ENCODE measurements at places on chromosomes 4 and X.

- no peak for DNase-seq
These were observed 93.8 kb downstream of the CENPC start for GRCh38 chr4:67451464-67451863.

GRCh38 chr4:69493515-69493914 is 2.2 kb downstream of the UGT2B4 start:
- no peak for DNase-seq

DNA sequence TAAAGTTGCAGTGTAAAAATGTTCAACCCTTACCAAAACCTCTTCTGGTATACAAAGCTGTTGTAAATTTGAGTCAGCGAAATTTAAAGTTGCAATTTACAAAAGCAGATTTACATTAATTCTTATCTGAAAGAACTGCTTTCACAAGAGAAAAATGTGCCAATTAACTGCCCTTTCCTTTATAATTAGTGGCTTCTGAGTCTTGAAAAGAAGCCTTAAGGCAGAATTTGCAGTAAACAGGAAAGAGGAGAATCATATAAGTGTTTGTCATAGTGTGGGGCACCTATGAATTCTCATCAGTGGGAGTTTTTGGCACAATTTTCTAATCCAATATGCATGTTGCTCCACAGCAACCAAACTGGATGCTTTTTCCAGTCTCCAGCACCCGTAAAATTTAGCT is 125.3 kb upstream of the GABRG1 start:
- no peak for DNase-seq

- DNase-seq: no peak
These were observed 269.3 kb upstream of the ADGRL3 start for GRCh38 chr4:60930866-60931265.

GRCh38 chr4:102501447-102501696 is 213 bp downstream of the NFKB1 start:
- no peak for DNase-seq

- no peak for DNase-seq
These were observed 85.5 kb upstream of the ATOH1 start for GRCh38 chr4:93743022-93743421.

GRCh38 chr4:118307643-118308042 is 45.2 kb downstream of the PRSS12 start:
- no peak for DNase-seq

GRCh38 chrX:44954562-44954961 is 81.6 kb downstream of the KDM6A start:
- no peak for DNase-seq

DNA sequence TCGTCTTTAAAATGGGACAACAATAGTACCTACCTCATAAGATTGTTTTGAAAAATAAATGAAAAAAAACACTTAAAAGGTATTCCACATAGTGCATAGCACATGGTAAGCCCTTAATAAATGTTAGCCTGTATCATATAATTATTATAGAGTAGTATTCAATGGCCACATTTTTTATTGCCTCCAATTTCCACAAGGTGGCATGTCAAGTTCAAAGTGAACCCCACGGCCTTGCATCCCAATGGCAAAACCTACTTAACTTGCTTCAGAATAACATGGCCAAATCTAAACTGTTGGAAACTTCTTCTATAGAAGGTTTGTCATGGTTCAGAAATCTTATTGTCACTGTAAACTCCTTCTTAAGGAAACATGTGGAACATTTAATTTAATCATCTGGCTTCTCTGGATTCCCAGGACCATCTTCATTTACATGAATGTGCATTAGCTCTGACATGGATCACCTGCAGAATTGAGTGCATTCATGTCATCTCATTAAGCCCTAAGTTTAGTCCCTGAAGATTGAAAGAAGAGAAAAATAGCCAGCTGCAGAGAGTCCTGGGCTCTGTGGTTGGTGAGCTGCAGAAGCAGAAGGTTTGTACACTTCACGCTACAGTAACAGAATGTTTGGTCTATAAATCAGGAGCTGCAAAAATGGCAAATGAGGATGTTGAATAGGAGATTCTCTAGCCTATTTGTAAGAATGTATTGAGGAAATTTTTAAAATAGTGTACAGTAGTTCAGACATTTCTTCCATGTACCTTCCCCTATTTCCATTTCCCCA is 61.0 kb downstream of the ANXA3 start:
- peak; percentile 21 for DNase-seq

DNA sequence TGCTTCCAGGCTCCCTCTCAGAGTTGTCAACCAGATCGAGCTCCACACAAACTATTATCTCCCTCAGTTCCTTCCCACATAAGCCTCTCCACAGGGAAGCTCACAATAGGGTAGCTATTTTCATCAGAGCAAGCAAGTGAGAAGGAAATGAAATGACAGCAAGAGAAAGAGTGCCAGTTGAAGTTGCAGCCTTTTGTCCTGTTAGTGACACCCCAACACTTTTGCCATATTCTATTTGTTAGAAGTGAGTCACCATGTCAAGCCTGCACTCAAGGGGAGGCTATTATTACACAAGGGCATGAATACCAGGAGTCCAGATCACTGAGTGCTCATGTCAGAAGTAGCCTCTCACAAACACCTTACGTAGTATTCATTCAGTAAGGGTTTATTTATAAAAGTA is 266.3 kb upstream of the NOCT start:
- no peak for DNase-seq

- DNase-seq: no peak
These were observed 33.1 kb upstream of the DDX3X start for GRCh38 chrX:41300758-41301437.

- no peak for DNase-seq
These were observed 185.7 kb upstream of the NWD2 start for GRCh38 chr4:37058826-37059225.

DNA sequence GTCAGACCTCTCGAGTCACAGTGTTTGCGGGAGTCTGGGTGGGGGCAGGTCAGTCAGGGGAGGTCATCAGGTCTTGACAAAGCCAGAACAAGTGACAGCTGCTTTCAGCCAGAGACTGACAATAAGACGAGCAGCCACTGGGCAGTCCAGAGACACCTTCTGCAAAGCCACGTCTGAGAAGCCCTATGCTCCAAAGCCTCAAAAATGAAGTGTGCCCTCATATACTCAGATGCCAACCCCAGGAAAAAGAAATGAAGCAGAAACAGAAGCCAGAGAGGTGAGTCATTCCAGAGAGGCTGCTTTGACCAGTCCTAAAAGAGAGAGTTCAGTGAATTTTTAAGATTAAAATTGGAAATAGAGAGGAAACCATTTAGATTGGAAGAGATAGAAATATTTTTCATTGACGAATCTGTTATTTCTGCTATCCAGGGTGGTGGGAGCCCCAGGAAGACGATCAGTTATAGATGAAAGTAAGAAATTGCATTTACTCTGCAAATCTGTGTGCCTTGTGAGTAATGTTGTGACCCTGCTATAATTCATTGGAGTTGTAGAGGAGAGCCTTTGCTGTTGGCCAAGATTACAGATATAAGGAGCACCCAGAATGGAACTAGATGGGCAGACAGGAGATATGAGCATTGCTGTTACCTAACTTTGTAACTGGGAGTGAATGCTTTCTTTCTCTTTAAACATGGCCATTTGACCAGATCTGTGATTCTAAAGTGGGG is 77.9 kb downstream of the LRRC66 start:
- no peak for DNase-seq

DNA sequence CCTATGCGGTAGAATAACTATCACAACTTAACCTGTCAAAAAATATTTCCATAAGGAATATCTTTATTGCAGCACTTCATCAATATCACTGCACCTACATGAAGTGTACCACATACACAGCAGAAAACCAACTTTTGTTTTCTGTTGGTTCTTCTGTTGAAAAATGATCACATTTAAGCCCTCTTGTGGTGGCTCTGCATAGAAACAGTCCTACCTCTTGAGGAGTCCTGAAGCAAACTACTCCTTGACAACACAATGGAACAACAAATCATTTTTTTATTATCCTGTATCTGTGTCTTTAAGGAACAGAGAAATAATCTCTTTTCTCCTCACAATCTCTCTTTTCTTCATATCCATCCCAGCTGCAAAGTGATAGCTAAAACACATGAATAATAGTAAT is 39.8 kb upstream of the ATOH1 start:
- DNase-seq: no peak

DNA sequence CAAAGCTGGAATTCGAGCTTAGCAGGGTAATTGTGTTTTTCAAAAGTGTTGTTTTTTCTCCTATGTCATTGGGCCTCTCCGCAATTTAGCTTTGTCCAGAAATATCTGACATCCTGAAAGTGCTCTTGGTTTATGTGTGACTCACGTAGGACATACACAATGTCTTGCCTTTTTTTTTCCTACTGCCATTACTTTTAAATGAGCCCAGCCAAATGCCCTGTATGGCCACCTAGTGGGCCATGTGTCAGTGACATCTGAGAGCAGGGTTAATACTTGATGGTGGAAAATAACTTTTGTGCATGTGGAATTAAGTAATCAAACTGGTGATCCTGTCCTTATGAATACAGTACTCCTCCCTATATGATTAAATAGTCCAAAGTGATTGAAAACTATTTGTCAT is 1411.1 kb upstream of the TENM3 start:
- DNase-seq: no peak

DNA sequence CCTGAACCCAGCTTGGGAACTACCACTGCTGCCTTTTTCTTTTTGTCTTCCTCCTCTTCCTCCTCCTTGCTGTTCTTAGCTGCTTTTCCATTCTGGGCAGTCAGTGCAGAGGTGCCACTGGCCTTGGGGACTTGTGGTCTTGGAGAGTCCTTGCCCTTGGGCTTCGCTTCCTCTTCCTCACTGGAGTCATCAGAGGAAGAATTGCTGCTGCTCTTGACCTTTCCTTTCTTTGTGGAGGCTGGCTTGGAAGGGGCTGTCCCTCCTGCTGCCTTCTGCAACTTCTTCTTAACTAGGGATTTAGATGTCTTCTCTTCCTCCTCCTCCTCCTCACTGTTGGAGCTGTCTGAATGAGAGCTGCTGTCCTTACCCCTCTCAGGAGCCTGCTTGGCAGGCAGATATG is 53.2 kb downstream of the FAM9B start:
- no peak for DNase-seq

DNA sequence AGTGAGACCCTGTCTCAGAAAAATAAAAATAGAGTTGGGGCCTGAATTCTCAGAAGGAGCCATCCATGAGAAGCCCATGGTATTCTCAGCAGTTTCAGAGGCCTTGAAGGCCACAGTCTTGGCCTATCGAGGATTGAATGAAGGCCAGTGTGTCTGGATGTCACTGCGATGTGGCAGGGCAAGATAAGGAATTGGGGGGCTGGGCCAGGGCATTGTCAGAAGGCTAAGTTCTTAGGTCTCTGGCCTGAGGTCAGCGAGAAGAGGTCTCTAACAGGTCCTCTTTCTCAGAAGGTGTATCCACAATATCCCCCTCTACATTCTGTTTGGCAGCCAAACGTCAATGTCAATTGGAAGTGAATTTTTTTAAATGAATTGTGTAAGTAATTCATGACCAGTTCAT is 5.7 kb downstream of the ZNF275 start:
- DNase-seq: no peak

DNA sequence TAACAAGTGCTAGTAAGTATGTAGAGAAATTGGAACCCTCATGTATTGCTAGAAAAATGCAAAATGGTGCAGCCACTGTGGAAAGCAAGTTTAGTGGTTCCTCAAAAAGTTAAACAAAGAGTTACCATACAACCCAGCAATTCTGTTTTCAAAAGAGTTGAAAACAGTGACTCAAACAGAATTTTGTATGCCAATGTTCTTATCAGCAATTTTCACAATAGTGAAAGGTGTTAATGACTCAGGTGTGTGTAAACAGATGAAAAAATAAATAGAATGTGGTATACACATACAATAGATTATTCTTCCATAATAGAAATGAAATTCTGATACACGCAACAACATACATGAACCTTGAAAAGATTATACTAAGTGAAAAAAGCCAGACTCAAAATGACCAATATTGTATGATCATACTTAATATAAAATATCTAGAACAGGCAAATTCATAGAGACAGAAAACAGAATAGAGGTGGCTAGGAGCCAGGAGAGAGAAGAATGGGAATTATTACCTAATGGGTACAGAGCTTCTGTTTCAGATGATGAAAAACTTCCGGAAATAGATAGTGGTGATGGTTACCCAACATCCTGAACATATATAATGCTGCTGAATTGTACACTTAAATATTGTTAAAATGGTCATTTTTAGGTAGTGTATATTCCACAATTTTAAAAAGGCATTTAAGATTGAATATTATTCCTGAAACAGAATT is 51.6 kb downstream of the WDFY3 start:
- no peak for DNase-seq

DNA sequence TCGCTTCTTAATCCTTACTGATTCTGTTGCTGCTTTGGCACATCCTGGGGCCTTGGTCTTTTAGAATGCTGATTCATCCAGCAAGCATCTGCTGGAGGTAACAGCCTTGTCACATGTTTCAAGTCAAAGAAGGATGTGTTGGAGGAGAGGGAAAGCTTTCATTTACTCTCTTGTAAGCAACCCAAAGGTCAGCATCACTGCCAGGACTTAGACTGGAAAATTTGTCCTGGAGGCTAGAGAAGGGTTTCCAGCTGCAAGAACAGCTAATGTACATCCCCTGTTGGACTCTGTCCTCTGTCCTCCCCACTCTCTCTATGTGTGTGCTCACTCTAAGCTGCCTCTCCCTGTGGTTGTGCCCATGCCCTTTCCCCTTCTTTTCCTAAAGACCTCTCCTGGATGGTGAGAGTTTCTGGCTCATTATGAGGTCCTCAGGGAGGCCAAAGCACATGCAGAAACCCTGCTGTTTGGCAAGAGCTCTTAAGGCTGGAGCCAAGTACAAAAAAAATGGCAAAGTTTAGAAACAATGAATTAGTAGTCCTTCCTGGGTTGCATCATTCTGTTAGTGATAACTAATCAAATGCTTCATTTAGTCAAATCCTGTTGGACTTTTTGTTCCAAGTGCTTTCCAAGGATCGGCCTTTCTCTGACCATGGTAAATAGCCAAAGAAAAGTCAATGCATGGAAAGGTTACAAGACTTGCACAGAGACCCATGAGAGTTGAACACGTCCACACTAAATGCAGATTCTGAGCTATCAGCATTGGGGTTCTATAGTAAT is 13.4 kb upstream of the SRPX start:
- no peak for DNase-seq

GRCh38 chr4:98584265-98584664 is 74.1 kb downstream of the TSPAN5 start:
- no peak for DNase-seq

- DNase-seq: peak; percentile 16
These were observed 63.2 kb upstream of the SLC4A4 start for GRCh38 chr4:71275570-71275969.

DNA sequence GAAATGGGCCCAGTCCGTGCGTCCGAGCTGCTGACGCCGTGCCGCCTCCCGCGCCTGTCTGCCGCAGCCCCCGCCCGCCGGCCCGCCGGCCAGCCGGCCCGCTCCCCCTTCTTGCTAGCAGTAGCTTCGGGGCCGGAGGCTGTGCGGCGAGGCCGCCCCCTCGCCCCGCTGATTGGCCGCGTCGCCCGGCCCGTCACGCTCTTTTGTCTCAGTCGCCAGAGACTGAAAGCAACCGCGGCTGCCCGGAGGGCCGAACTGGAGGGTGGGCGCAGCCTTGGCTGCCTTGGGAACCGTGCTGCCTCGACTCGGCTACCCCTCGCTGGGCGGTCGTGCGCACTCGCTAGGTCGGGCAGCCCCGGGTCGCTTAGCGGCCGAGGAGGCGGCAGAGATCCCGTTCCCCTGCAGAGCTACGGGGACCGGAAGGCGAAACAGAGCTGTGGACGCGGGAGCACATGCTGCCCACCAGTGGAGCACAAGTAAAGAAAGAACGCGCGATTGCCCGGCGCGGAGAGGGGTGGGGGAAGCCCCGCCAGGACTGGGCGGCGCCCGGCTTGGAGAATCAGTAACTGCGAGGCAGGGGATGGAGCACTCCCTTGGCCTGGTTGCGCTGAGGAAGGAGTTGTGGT is at the start of gene ZCCHC18:
ZCCHC18 (plus strand) TSS at position 198 of the 626 bp plus-strand sequence. CDS start 1,589 bp downstream, outside the sequence.
- DNase-seq: peak; percentile 45

All from CD4-positive, alpha-beta T cell treated with Interleukin-17A for 1 hour (primary cell).